ENCODE measurements at places on chromosomes 5 and 9.

- no peak for DNase-seq
Observed at GRCh38 chr9:78695519-78695918, 398.6 kb downstream of the PSAT1 start.

GRCh38 chr5:26024774-26025173 is 1013.6 kb downstream of the CDH9 start:
- DNase-seq, result no peak

- DNase-seq, result no peak
Observed at GRCh38 chr5:137657073-137657472, 78.8 kb downstream of the KLHL3 start.

DNA sequence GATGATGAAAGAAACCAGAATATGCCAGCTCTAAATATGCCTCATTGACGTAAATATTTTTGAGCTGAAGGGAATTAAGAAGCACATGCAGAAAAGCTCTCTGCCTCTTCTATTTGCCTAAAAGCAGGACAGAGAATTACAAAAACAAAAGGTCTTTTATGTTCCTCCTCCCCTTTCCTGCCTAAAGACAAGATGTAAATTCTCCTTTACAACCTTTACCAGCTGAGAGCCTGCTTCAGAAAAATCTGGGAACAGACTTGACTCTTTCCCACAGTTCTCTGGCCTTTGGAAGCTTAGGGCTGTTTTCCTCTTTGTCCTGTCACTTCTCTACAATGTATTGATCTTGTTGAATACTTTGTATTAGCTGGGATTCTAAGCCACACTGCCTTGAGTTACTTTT is 199.7 kb downstream of the TMC1 start:
- DNase-seq, result no peak

- no peak for DNase-seq
Observed at GRCh38 chr9:101274971-101275768, 109.6 kb downstream of the BAAT start.
